CD4-positive, alpha-beta T cell (primary cell): ENCODE measurements at places on chromosomes 12 and 14. TPM values are rescaled to one million over a fixed set of nuclear protein-coding genes. Genes with fewer than 3 reads are reported as not detected.

DNA sequence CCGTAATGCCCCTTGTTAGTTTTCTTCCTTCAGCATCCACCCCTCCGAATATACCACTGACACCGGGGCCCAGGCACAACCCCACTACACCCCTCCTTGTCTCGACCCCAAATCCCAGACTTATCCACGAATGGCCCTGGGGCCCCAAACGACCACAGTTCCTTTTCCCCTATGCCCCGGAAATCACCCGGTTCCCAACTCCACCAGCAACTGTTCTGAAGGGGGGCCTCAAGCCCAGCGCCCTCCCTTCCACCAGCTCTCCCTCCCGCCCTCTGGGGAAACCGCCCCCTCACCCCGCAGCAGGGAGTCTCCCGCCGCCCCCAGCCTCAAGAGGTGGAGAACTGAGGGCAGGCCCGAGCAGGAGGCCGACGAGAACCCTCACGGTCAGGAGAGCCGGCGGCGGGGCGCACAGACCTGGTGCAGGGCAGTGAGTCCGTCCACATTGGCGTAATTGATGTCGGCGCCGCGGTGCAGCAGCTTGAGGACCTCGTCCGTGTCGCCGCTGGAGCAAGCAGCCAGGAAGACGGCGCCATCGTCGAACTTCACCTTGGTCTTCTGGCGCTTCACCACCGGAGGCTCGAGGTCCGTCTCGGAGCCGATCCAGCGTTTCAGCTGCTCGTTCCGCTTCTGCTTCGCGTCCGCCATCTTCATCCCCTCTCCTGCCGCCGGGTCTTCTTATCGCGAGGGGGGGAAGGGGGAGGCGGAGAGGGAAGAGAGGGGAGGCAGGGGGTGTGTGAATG lies 446 bp downstream of the PPP1R12A start:
- H3K27ac ChIP-seq: peak overlapping the region; percentile 83
- peaks cover 6% of the 10 kb centered on the region for H3K4me1 ChIP-seq
- H3K27me3 ChIP-seq: no peaks in the 10 kb centered on the region
- H3K4me3 ChIP-seq: peak overlapping the region; percentile 69
- peak; percentile 20 for DNase-seq

DNA sequence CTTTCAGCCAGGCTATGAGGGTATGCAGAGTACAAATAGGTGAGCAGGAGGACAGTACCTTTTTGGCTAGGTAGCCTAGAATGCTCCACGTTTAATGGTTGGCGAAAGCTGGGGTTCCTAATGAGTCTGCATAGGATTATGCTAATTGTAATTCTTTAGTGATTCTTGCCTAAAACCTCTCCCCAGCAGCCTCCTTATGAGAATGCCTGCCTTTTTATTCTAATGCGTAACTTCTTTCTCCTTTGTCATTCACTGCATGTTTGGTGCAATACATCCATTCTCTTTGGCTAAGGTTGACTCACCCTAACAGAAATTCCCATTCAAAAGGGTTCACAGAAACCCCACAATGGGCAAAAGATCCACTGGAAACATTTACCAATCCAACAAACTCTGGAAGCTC lies 752.2 kb downstream of the FSCB start:
- no peaks in the 10 kb centered on the region for H3K36me3 ChIP-seq
- no peak overlapping the region for H3K4me3 ChIP-seq
- no peaks in the 10 kb centered on the region for H3K4me1 ChIP-seq
- no peaks in the 10 kb centered on the region for H3K27me3 ChIP-seq

Gene PZP
- not detected for total RNA-seq

DNA sequence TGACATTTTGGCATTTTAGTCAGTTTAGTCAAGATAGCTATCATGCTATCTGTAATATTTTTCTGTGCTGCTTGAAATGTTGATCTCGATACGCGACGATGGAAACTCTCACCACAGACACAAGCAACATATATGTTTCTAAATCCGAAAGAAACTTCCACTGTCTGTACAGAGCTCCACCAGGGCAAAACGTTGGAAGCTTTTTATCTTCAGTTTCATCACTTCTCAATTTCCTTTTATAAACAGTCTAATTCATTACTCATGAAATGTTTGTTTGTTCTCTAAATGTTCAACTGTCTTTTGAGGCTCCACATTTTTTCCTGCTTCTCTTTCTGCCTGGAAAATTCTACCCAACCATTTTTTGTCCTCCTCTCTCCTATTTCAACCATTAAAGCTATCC lies 737.6 kb downstream of the SLC16A7 start:
- no peak overlapping the region for H3K27ac ChIP-seq
- H3K4me1 ChIP-seq: no peaks in the 10 kb centered on the region
- DNase-seq: no peak
- H3K36me3 ChIP-seq: no peaks in the 10 kb centered on the region
- no peaks in the 10 kb centered on the region for H3K27me3 ChIP-seq

DNA sequence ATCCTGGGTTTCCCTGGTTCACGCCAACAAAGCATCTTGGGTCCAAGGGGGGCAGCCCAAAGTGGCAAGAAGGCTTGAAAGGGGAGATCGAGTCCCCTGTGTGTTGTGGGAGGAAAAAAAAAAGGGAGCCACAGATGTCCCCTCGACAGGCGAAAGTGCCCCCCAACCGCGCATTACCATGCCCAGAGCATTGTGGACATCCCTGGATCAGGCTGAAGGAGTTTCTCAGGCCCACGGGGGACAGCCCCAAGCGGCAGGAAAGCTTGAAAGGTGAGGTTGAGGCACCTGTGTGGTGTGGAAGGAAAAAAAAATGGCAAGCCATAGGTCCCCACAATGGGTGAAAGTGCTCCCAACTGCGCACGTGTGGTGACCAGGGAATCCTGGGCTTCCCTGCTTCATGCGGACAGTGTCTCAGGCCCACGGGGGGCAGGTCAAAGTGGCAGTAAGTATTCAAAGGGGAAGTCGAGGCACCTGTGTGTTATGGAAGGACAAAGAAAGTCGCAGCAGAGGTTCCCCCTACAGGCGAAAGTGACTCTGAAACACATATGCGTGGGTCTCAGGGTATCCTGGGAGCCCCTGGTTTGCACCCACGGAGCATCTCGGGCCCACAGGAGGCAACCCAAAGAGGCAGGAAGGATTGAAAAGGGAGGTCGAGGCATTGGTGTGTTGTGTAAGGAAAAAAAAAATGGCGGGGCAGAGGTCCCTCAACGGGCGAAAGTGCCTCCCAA lies 580.1 kb downstream of the ALG10 start:
- no peak for DNase-seq
- no peak overlapping the region for H3K27ac ChIP-seq
- H3K36me3 ChIP-seq: no peaks in the 10 kb centered on the region
- no peaks in the 10 kb centered on the region for H3K27me3 ChIP-seq
- no peaks in the 10 kb centered on the region for H3K4me1 ChIP-seq
- no peak overlapping the region for H3K4me3 ChIP-seq

GRCh38 chr14:38278035-38278434 lies 22.1 kb upstream of the CLEC14A start:
- no peaks in the 10 kb centered on the region for H3K36me3 ChIP-seq
- H3K27ac ChIP-seq: no peak overlapping the region
- H3K4me1 ChIP-seq: no peaks in the 10 kb centered on the region
- H3K27me3 ChIP-seq: peaks cover 3% of the 10 kb centered on the region
- no peak for DNase-seq

GRCh38 chr12:69008520-69008919 lies 75.5 kb upstream of the CPM start:
- no peaks in the 10 kb centered on the region for H3K27me3 ChIP-seq
- H3K4me1 ChIP-seq: no peaks in the 10 kb centered on the region
- no peak overlapping the region for H3K4me3 ChIP-seq
- H3K36me3 ChIP-seq: no peaks in the 10 kb centered on the region

DNA sequence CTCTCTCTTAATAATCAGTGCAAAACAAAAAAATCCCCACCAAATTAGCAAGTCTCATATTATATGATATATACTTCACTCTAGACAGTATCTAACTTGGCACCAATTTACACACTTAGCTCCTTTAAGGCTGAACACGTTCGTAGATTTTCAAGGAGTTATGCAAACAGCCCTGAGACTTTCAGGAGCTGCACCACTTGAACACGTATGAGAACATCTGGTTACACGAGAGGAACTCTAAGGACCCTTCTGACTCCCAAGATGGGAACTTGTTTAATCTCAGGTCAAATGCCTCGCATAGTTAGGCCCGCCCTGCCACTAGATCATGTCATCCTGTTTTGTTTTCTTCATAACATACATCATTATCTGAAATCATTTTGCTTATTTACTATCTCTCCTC lies 10.0 kb downstream of the SPRING1 start:
- no peak for DNase-seq
- peaks cover 18% of the 10 kb centered on the region for H3K36me3 ChIP-seq
- no peak overlapping the region for H3K27ac ChIP-seq
- H3K4me3 ChIP-seq: no peak overlapping the region
- no peaks in the 10 kb centered on the region for H3K27me3 ChIP-seq

DNA sequence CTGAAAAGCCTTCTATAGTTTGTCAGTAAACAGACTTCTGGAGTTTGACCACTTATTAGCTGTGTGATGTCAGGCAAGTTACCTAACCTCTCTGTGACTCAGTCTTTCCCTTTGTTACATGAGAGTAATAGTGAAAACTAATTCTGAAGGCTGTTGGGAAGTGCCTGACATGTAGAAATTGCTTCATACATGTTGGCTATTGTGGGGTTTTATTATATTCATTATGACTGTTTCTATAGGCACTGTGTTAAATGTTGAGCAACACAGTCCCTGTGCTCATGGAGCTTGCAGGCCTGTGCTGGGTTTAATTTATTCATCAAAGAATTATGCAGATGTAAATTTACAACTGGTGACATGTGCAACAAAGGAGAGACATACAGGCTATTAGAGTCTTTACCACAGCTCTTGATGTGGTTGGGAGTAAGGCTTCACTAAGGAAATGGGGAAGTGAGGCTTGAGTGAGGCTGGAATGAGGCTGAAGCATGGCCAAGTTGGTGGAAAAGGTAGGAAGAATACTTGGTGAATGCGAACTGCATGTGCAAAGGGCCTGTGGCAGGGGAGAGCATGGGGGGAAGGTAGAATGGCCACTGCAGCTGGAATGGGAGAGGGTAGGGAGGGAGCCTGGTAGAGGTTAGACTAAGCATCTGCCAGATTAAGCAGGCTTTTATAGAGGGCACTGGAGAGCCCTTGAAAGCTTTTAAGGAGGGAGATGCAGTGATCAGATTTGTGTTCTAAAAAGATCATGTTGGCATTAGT lies 236.4 kb upstream of the CRY1 start:
- no peaks in the 10 kb centered on the region for H3K27me3 ChIP-seq
- H3K4me1 ChIP-seq: peaks cover 43% of the 10 kb centered on the region
- no peak overlapping the region for H3K27ac ChIP-seq
- no peak overlapping the region for H3K4me3 ChIP-seq
- H3K36me3 ChIP-seq: no peaks in the 10 kb centered on the region
- no peak for DNase-seq

- no peaks in the 10 kb centered on the region for H3K27me3 ChIP-seq
- peaks cover 79% of the 10 kb centered on the region for H3K36me3 ChIP-seq
- no peak for DNase-seq
- no peaks in the 10 kb centered on the region for H3K4me1 ChIP-seq
Observed at GRCh38 chr14:88605594-88605993, 42.8 kb downstream of the ZC3H14 start.

Gene LRP1
- total RNA-seq: 8.5 TPM

DNA sequence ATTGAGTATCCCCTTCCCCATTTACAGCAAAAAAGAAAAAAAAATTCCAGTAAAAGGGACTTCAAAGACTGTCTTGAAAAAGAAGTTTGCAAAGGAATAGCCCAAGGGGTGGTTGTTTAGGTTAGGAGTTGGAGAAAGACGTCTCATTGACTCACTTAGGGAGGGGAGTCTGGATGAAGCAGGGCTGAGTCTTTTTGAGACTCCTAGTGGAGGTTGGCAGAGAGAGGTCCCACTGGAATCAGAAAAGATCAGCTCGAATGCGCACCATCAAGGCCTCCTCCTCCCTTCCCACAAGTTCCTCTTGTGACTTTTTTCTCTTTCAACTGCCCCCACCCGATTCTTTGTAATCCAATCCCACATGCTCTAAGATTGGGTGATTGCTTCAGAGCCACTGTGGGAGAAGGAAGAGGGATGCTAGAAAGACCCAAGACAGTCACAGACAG lies 1.9 kb downstream of the ARHGEF40 start:
- no peak overlapping the region for H3K27ac ChIP-seq
- DNase-seq: no peak
- no peak overlapping the region for H3K4me3 ChIP-seq
- no peaks in the 10 kb centered on the region for H3K36me3 ChIP-seq

- H3K27me3 ChIP-seq: no peaks in the 10 kb centered on the region
- peak; percentile 52 for DNase-seq
- peak overlapping the region; percentile 41 for H3K4me3 ChIP-seq
- peaks cover 5% of the 10 kb centered on the region for H3K36me3 ChIP-seq
- H3K27ac ChIP-seq: peak overlapping the region; percentile 71
Observed at GRCh38 chr12:94208622-94208966, 60.2 kb downstream of the PLXNC1 start.

DNA sequence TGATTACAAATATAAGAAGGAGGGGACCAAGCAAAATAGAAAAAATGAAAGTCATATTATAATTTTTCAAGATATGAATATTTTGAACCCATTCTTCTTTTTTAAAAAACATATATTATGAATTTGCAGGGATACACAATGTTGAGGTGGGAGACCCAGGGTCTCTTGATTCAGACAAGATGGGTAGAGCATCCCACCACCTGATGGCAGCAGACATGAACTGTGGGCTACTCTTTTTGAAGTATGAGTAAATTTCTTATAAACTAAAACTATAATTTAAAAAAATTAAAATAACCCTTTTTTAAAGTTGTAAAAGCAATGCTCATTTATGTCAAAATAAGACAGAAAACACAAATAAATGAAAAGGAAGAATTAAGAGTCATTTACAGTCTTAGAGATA lies 202.7 kb upstream of the PRICKLE1 start:
- no peaks in the 10 kb centered on the region for H3K36me3 ChIP-seq
- no peak overlapping the region for H3K27ac ChIP-seq
- H3K27me3 ChIP-seq: no peaks in the 10 kb centered on the region

DNA sequence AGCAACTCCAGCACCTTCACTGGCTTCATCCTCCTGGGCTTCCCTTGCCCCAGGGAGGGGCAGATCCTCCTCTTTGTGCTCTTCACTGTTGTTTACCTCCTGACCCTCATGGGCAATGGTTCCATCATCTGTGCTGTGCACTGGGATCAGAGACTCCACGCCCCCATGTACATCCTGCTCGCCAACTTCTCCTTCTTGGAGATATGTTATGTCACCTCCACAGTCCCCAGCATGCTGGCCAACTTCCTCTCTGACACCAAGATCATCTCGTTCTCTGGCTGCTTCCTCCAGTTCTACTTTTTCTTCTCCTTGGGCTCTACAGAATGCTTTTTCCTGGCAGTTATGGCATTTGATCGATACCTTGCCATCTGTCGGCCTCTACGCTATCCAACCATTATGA lies 6.8 kb downstream of the OR11G2 start:
- H3K4me3 ChIP-seq: no peak overlapping the region
- no peak for DNase-seq
- H3K36me3 ChIP-seq: no peaks in the 10 kb centered on the region
- H3K27me3 ChIP-seq: no peaks in the 10 kb centered on the region
- no peak overlapping the region for H3K27ac ChIP-seq
- H3K4me1 ChIP-seq: no peaks in the 10 kb centered on the region

Gene RNASE7
- total RNA-seq: not detected

DNA sequence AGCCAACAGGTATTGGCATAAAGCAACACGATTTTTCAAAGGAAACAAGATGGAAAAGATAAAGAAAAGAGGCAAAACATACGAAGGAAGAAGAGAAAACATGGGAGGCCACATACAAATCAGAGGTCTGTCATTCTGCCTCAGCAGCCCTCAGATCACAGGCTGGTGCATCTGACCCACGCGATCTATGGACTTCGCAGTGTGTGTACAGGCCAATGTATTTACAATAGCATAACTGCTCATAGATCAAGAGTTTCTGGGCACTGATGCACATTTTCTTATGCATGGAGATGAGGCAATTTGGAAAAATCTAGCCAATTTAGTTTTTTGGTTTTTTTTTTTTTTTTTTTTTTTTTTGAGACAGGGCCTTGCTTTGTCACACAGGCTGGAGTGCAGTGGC lies 245.4 kb downstream of the DUSP6 start:
- no peaks in the 10 kb centered on the region for H3K36me3 ChIP-seq
- H3K27me3 ChIP-seq: no peaks in the 10 kb centered on the region
- no peaks in the 10 kb centered on the region for H3K4me1 ChIP-seq
- DNase-seq: no peak
- no peak overlapping the region for H3K27ac ChIP-seq
